ENCODE measurements at places on chromosomes 2 and 18.

DNA sequence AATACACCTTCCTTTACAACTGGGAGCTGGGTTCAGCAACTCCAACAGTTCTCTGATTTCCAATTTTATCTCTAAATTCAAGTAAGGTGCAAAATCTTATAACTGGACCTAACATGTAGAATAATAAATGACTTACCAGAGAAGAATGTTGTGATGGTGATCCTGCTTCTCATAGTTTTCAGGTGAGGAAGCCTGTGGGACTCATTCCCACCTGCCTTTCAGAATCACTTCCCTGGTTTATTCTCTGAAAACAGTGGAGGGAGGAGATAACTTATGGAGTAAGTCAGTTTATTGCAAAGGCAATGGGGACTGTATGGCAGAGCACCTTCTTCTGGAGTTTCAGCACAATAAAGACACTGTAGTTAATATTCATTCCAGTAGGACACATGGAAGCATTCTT lies 1188.2 kb upstream of the FAM98A start:
- DNase-seq: no peak

DNA sequence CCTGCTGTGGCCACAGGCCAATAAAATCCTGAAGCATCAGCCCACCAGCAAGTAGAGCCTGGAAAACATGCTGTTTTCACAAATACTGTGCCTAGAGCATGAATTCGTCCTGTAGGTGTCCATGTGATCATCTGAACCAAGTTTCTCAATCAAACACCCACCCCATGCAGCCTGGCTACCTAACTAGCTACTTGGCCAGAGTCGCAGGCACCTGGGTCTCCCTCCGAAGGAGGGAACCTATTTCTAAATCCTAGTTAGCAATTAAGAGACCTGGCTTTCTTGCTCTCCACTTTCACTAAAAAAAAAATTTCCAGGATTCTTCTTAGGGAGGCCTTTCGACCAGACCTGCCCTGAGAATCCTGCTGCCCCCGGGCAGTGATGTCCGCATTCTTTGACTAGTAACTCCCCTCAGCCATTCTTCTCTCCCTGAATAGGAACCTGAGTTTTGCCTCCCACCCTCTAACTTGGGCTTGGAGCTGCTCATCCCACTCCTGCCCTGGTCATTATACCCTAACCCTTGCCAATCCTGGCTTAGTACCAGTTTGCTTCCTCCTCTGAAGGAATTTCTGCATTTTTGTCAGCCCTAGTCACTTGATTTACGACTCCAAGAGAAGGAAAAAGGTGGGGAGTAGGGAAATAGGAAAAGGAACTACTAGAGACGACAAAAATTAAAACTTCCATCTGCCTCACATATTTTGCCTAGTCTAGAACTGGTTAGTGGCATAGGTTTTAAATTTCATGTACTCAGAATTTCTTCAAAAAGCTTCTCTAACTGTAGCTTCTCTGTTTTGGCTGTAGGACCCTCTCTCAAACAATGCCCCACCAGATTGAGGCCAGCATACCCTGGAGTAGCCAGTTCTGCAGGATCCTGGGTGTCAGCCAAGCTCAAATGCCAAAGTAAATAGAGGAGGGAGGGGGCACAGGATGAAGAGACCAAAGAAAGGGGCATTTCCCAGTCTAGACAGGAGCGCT lies 25.4 kb upstream of the TANK start:
- DNase-seq: no peak

GRCh38 chr2:234403074-234403473 lies 93.8 kb downstream of the ARL4C start:
- peak; percentile 65 for DNase-seq

- no peak for DNase-seq
Measured at GRCh38 chr2:115294999-115295398, 852.6 kb downstream of the DPP10 start.

DNA sequence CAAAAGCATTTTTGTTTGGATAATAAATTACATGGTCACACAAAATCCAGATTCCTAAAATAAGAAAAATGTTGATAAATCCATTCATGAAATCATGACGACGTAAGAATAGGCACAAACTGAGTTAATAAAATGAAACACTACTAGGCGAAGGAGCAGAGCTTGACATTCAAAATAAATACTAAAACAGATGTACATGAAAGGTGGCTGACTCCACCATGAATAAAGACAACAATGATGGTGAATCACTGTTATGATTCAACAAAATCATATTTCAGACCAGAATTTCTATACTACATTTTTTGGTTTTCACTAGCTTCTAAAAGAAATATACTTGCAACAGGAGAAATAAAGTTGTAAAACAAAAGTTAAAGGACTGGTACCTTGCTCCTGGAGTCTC lies 122.0 kb upstream of the RNU4ATAC start:
- DNase-seq: no peak

- DNase-seq: no peak
Measured at GRCh38 chr2:119792907-119793312, 33.2 kb downstream of the PTPN4 start.

Data from AG09309 (cell line).